Osteocyte (in vitro differentiated cells): ENCODE measurements at places on chromosomes 6 and 20.

DNA sequence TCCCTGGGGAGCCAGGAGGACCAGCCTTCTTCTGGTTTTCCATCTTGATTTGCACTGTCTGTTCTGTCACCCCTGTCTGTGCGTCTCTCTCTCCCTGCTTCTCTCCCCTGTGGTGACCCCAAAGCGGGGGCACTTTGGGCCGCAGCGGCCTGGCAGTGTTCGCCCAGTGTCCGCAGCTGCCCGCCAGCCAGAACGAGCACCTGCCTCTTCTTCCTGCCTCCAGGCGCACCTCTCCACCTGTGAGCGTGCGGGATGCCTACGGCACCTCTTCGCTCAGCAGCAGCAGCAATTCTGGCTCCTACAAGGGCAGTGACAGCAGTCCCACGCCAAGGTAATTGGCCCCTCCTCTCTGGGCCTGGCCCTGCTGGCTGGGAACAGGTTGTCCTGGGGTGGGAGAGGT lies 30.8 kb downstream of the SNPH start:
- DNase-seq, result no peak

- DNase-seq, result no peak
These were observed 216.7 kb downstream of the ATXN1 start for GRCh38 chr6:16544521-16544920.

- DNase-seq, result no peak
These were observed 126.8 kb downstream of the AKAP7 start for GRCh38 chr6:131262060-131262459.

DNA sequence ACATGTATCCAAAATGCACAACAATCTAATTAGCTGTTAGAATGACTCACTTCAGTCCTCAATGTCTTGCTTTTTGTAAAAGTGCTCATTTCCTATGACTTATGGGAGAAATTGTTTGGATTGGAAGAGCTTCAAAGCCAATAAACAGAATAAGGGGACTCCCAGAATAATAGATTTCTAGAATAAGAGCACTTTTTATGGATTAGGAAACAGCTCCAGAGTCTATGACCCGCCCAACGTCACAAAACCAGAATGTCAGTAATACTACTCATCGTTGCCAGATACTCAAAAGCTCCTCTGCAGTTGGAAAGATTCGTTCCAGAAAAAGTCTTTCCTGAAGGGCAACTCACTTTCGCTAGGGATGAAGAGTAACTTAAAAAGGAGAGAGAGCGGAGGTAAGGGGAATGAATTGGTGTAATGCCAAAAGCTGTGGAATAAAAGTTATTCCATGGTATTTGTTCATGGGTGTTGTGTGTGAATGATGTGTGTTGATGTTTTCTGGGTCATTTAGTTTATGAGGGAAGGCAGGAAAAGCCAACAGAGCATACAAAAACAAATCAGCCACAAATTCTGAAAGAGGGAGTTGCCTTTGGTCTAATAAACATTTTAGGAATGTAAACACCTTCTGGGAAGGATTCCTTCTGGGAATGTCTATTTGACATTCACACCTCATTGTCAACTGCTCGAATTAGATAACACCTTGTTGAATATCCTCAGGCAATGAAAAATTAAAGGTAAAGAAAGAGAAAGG lies 64.6 kb downstream of the SYNE1 start:
- no peak for DNase-seq

DNA sequence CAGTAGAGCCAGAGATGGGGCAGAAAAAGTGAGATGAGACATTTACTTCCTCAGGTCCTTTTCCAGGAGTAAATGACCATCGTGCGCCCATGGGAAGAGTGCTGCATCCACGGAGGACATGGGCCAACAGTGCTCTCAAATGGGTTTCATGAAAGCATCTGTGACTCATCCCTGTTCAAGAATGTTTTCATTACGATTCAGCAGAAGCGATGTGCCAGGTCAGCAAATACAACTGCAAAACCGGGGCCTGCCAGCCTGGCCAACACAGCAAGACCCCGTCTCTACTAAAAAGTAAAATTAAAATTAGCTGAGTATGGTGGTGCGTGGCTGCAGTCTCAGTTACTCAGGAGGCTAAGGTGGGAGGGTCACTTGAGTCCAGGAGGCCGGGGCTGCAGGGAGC lies 125.1 kb downstream of the LY86 start:
- no peak for DNase-seq

- peak; percentile 99 for DNase-seq
These were observed 951 bp downstream of the NRSN2 start for GRCh38 chr20:347640-348484.

GRCh38 chr6:38310061-38310460 lies 329.7 kb downstream of the BTBD9 start:
- no peak for DNase-seq

GRCh38 chr6:40461643-40462042 lies 125.5 kb downstream of the LRFN2 start:
- no peak for DNase-seq

DNA sequence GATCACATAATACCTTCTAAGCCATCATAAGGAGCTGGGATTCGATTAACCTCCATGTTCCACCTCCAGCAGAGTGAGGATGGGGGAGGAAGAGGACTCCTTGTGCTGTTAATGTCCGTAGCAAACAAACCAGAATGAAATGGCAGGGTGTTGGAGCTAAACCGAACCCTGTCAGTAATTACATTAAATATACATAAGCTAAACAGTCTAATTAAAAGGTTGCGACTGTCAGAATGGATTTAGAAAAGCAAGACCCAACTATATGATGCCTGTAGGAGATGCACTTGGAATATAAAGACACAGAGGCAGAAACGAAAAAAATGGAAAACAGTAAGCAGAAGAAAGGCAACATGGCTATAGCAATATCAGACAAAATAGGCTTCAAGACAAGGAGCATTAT lies 13.2 kb downstream of the PREX1 start:
- no peak for DNase-seq

DNA sequence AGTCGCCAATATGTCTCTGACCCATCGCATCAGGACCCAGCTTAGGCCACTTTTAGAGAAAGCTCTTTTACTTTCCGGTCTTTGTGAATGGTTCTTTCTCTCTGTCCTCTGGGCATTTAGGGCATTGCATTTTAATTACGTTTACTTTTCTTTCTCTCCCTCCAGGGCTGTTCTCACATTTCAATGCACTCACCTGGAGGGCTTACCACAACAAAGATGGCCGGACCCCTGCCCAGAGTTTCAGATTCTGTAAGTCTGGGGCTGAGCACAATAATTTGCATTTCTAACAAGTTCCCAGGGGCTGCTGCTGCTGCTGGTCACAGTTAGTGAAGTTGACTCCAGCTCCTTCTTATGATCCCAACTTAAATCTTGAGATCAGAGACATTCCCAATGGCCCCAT lies 3.0 kb downstream of the ANKRD66 start:
- DNase-seq, result no peak

- no peak for DNase-seq
These were observed 123.1 kb downstream of the KLHL32 start for GRCh38 chr6:97047473-97048201.
